ENCODE measurements at places on chromosomes 6 and 20. TPM values are rescaled to one million over a fixed set of nuclear protein-coding genes. Genes with fewer than 3 reads are reported as not detected.

The TAF8 gene
- polyA plus RNA-seq: 6.9 TPM

The PTK6 gene
- polyA plus RNA-seq: 0.06 TPM

The GJA1 gene
- 68.1 TPM for polyA plus RNA-seq

DNA sequence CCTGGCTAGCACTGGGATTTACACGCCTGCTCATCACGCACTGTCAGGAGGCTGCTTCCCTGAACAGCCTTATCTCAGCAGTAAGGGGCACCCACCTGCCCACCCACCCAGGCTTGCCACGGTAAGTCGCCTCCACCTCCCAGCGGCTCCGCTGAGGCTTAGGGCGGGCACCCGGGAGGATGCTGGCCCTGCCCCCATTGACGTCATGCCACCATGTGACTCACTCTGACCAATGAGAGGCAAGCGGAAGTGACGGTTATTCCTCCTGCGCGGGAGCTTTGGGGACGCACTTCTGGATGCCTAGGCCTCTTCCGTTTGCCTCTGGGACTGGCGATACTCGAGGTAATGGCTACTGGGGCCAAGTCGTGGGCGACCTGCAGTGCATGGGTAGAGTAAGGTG lies 256.8 kb downstream of the QKI start:
- no peaks in the 10 kb centered on the region for H3K36me3 ChIP-seq
- no peak overlapping the region for H3K4me3 ChIP-seq
- H3K27me3 ChIP-seq: no peaks in the 10 kb centered on the region
- no peak for DNase-seq
- H3K27ac ChIP-seq: no peak overlapping the region
- H3K4me1 ChIP-seq: no peaks in the 10 kb centered on the region

DNA sequence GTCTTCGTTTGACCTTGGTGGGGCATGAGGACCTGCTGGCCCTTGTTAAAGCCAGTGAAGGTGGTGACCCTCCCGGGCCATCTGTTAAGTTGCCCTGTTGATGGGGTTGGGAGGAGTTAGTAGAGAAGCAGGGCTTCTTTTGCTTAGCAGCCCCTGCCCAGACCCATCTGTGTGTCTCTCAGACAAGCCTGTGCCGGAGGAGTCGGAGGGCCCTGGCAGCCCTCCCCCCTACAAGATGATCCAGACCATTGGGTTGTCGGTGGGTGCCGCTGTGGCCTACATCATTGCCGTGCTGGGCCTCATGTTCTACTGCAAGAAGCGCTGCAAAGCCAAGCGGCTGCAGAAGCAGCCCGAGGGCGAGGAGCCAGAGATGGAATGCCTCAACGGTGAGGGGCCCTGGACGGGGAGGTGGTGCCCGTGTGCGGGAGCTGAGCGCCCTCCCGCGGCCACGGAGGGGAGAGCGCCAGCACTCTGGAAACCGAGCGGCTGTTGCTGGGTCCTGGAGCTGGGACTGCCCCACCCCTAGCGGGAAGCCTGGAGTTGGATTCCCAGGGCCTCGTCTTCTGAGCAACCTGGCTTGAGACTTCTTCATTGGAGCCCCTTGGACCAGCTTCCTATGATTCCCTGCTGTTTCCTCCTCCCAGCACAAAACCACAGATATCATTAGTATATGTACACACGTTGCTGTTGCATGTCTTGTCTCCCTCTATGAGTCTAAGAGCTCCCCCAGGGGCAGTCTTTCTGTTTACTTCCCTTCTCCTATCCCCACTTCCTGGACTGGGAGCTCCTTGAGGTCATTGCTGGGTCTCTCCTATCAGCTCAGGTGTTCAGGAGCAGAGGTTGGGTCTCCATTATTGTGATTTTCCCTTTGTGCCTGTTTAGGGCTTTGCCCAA lies 27.6 kb upstream of the SRF start:
- H3K4me3 ChIP-seq: no peak overlapping the region
- H3K4me1 ChIP-seq: no peaks in the 10 kb centered on the region
- peak; percentile 96 for DNase-seq

DNA sequence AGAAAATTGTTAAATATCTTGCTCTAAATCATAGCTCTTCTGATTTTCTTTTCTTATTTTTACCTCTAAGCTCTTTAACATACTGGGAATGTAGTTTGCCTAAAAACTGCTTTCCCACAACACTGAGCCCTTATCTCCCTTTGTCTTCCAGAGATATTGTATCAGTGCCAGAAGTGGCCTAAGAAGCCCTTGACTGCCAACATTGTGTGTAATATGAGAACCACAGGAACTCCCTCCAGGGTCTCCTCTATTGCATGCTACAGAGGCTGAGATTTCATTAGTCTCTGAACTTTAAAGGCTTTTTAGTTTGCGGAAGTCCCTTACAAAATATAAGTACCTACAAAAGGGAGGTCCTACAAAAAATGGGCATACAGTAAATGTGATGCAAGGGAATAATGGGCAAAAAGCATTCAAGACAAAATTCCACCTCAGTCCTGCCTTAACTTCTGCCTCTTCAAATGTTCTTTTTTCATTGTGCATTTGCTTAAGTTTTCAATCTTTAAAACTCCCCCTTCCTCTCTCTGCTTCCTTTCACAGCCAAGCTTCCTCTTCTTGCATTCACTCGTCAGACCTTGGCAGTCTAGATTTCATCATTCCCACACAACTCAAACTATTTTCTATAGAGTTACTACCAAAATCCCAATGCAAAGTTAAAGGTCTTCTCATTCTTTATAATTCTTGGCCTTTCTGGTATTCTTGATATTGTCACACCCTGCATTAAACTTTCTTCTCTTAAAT lies 76.5 kb downstream of the ADGRG6 start:
- peaks cover 30% of the 10 kb centered on the region for H3K4me1 ChIP-seq
- no peak overlapping the region for H3K4me3 ChIP-seq
- DNase-seq: peak; percentile 72
- H3K27me3 ChIP-seq: no peaks in the 10 kb centered on the region

DNA sequence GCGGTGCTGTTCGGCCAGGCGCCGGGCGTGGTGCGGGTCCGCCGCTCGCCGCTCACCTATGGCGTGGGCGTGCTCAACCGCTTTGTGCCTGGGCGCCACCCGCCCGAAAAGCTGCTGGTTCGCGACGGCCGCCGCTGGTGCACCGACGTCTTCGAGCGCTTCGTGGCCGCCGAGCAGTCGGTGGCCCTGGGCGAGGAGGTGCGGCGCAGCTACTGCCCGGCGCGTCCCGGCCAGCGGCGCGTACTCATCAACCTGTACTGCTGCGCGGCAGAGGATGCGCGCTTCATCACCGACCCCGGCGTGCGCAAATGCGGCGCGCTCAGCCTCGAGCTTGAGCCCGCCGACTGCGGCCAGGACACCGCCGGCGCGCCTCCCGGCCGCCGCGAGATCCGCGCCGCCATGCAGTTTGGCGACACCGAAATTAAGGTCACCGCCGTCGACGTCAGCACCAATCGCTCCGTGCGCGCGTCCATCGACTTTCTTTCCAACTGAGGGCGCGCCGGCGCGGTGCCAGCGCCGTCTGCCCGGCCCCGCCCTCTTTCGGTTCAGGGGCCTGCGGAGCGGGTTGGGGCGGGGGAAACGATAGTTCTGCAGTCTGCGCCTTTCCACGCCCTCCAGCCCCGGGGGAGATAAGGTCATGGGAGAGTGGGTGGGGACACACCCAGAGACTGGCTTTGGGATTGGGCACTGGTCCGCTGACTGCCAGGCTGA lies 15.7 kb downstream of the ADISSP start:
- H3K4me3 ChIP-seq: no peak overlapping the region
- no peaks in the 10 kb centered on the region for H3K4me1 ChIP-seq
- no peak overlapping the region for H3K27ac ChIP-seq
- no peak for DNase-seq

- DNase-seq: no peak
- no peaks in the 10 kb centered on the region for H3K36me3 ChIP-seq
Measured at GRCh38 chr20:43991982-43992381, 77.3 kb downstream of the TOX2 start.

- no peaks in the 10 kb centered on the region for H3K36me3 ChIP-seq
- DNase-seq: no peak
- H3K4me3 ChIP-seq: no peak overlapping the region
- no peak overlapping the region for H3K27ac ChIP-seq
- 0 out of 2 replicates have a peak, but pooled peaks cover 4% of the 10 kb centered on the region for H3K27me3 ChIP-seq
Measured at GRCh38 chr6:129989396-129989795, 29.0 kb upstream of the L3MBTL3 start.

GRCh38 chr20:17505636-17506517 lies 25.3 kb downstream of the BFSP1 start:
- peak; percentile 83 for DNase-seq
- peak overlapping the region; percentile 34 for H3K27ac ChIP-seq
- H3K4me3 ChIP-seq: peak overlapping the region; percentile 83
- no peaks in the 10 kb centered on the region for H3K27me3 ChIP-seq

- H3K36me3 ChIP-seq: no peaks in the 10 kb centered on the region
- H3K4me1 ChIP-seq: no peaks in the 10 kb centered on the region
- H3K4me3 ChIP-seq: no peak overlapping the region
- H3K27ac ChIP-seq: no peak overlapping the region
- peaks cover 31% of the 10 kb centered on the region for H3K27me3 ChIP-seq
Measured at GRCh38 chr20:57818418-57819181, 108.8 kb upstream of the PMEPA1 start.

DNA sequence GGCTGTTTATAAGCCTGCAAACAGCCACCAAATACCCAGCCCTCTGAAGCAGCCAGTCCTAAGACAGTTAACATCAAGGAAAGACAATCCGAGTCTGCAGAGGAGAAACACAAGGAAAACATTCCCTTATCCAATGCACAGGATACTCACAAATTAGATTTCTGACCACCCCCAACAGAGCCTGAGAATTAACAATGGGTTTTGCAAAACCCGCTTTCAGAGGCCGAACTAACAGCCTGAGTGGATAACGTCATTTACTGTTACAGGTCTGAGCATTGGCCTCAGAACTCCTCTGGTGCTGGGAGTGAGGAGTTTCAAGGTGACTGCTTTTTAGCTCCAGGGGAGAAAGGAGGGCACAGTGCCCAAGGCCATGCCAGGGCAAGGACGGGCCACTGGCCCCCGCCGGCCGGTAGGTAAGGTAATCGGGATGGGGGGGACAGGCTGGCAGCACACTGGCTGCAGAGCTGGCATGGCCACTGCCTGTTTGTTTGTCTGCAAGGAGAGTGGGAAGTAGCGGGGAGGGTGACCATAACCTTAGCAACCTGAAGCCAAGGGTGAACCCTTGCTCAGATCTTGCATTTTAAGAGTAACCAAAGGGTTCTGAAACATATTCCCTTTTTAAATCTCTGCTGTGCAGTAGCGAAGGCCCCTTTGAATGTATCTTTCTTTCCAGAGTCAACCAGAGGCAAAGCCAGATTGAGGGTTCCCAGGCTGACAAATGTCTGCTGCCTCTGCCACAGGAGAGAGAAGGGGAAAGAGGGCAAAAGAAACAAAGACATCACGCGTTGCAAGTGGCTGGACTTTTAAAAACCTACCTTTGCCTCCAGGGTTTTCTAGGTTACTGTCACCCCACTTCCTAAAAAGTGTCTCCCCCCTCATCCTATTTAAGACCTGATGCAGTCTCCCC lies 3.9 kb downstream of the ZMYND8 start:
- H3K4me1 ChIP-seq: peaks cover 75% of the 10 kb centered on the region
- H3K27me3 ChIP-seq: no peaks in the 10 kb centered on the region
- no peaks in the 10 kb centered on the region for H3K36me3 ChIP-seq
- H3K4me3 ChIP-seq: no peak overlapping the region
- no peak overlapping the region for H3K27ac ChIP-seq

DNA sequence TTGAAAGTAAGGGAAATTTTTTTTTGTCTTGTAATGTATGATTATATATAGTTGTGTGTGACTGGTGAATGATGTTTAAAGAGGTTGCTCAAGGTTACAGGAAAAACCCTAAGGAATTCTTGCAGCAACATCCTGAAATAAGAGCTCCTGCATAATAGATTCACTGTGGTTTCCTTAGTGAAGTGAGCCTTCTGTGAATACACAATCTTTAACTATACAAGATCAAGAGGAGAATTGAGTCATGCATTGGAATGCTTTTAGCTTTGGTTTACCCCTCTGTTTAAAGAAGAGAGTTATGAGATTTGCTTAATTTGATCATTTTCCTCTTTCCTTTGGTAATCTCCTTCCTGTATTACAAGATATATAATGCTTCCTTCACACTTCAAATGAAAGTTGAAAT lies 141.6 kb upstream of the EYA4 start:
- no peak overlapping the region for H3K4me3 ChIP-seq
- H3K27me3 ChIP-seq: no peaks in the 10 kb centered on the region
- DNase-seq: peak; percentile 70
- H3K27ac ChIP-seq: peak overlapping the region; percentile 20
- no peaks in the 10 kb centered on the region for H3K36me3 ChIP-seq

DNA sequence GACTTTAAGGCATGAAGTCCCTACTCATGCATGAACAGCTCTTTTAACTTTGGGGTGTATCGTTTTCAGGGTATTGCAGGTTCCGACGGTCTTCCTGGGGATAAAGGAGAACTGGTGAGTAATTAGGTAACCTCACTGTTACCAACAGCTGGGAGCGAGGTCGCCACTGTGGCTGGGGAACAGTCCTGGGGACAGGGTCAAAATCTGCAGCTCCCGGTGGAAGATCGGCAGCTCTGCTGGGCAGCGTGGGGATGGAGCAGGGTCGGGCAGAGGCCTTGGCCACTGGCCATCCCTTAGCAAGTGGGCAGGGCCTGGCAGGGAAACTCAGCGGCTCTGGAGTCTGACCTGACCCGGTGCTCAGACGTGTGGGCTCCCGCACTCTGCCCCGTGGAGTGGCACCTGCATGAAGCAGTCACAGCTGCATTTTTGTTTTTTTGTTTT lies 16.1 kb downstream of the COL9A3 start:
- H3K4me1 ChIP-seq: no peaks in the 10 kb centered on the region
- H3K27me3 ChIP-seq: no peaks in the 10 kb centered on the region
- H3K36me3 ChIP-seq: no peaks in the 10 kb centered on the region
- no peak for DNase-seq
- no peak overlapping the region for H3K4me3 ChIP-seq

DNA sequence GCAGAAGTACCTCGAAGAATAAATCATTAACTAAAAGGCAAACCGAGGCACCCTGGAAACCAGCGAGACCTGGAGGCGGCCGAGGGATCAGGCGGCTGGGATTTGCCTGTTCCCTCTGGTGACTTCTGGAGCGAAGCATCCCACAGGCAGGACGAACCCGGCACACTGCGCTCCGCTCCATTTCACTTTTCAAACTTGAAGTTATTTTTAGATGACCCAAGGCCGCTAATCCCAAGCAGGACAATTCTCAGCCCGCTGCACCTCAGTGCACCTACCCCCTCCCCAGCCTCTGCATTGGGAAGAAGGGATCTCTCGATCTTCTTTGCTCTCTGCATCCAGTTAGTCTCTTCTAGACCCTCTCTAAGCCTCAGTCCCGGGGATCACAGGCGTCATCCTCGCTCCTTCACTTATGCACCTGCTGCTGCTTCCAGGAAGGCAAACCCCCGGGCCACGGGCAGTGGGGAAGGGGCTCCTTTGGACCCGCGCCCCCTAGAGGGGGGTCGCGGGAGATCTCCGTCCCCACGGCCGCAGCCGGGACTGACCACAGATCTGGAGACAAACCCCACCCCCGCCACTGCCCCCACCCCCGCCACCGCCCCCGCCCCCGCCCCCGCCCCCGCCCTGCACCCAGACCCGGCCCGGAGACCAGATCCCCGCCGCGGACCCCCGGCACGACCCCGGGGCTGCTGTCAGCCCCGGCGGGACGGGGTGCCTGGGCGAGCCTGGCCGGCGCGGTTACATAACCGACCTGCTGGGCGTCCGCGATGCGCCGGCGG lies 636 bp downstream of the RCAN2 start:
- H3K27me3 ChIP-seq: no peaks in the 10 kb centered on the region
- peak overlapping the region; percentile 79 for H3K4me3 ChIP-seq
- no peaks in the 10 kb centered on the region for H3K36me3 ChIP-seq
- DNase-seq: peak; percentile 70
- H3K27ac ChIP-seq: no peak overlapping the region

- no peaks in the 10 kb centered on the region for H3K36me3 ChIP-seq
- no peak for DNase-seq
- peaks cover 12% of the 10 kb centered on the region for H3K4me1 ChIP-seq
- H3K27ac ChIP-seq: no peak overlapping the region
- no peak overlapping the region for H3K4me3 ChIP-seq
Measured at GRCh38 chr6:169406034-169406433, 152.4 kb upstream of the THBS2 start.

All from GM23248 (cell line).